ENCODE measurements at places on chromosomes 4 and X.

DNA sequence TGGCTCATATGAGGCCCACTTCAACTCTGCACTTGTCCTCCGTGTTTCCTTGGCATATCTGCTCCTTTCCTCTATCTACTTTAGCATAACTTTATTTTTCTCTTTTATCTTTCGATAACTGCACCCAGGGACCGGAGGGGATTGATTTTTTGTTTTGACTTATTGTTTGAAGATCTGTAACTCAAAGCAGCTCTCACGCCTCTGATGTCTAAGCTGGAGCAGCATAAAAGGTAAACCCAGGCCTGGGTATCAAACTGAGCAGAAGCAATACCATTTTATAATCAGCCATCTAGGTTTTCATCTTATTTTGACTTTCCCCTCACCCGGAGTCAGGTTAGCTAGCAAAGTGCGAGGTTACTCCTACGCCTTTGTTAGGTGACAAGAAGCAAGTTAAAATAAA is 28.4 kb downstream of the LEF1 start:
- DNase-seq = no peak

DNA sequence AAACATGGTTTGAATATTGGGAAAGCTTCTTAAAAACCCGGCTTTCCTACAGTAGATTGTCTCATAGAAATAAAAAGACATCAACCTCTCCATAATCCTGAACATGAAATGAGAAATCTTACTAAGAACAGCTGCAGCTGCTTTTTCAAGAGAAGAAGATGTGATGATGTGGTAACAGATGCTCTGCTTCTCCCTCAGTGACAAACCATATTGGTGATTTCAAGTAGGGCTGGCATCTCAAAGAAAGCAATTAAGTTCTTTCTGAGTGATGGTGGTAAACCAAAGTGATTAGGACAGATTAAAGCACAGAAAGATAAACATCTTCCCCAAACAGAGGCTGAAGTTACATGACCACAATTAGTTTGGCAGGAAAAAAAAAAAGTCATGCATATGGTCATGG is 1477.7 kb downstream of the RAPGEF2 start:
- no peak for DNase-seq

DNA sequence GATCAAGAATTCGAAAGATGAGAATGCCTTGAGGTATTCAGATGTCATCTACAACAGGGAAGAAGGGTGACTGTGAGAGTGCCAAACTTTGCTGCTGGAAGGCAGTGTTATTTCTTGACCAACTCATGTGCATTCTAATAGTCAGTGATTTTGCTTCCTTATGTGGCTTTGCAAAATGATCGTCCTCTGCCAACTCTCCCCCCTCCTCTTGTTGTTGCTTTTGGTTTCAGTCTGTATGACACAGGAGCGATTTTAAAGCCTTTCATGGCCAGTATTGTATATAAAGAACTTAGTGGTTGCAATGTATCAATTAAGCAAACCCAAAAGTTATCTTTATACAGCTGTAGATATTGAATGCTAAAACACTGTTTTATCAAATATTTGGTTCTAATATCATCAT is 379.1 kb downstream of the IL1RAPL1 start:
- no peak for DNase-seq

- no peak for DNase-seq
Observed at GRCh38 chrX:155112171-155112570, 40.9 kb downstream of the BRCC3 start.

GRCh38 chr4:117835566-117835965 is 198.7 kb upstream of the NDST3 start:
- DNase-seq = no peak

- DNase-seq = no peak
Observed at GRCh38 chr4:1488831-1489638, 82.8 kb upstream of the NKX1-1 start.

DNA sequence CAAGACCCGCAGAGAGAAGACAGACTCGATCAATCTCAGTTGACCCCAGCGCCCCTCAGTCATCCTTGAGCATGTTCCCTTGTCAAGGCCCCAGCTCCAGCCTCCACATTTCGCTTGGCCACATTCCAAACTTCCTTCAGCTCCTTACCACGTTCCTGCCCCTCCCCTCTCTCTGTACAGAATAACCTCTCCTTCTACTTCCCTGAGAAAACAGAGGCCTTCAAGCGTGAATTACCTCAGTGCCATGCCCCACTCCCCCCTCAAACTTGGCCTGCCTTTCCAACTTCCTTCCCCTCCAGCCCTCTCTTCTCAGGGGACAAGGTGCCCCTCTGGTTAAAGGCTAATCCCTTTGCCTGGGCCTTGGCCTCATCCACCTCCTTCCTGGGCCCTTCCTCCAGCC is 3.2 kb upstream of the RIPPLY1 start:
- no peak for DNase-seq

- no peak for DNase-seq
Observed at GRCh38 chr4:103375278-103375677, 177.1 kb upstream of the CENPE start.

- DNase-seq = no peak
Observed at GRCh38 chr4:21801661-21802385, 146.7 kb downstream of the KCNIP4 start.

DNA sequence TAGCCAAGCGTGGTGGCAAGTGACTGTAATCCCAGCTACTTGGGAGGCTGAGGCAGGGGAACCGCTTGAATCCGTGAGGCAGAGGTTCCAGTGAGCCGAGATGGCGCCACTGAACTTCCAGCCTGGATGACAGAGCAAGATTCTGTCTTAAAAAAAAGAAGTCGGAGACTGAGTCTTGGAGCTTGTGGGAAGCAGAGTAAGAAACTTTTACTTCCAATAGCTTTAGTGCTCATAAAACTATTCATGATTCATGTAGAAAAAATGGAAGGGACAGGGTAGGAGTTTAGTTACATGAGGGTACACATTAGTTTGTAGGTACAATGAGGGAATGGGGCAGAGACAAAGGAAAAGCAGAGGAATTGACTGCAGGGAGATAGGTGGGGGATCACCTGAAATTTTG is 19.3 kb downstream of the RAP2C start:
- DNase-seq = no peak

DNA sequence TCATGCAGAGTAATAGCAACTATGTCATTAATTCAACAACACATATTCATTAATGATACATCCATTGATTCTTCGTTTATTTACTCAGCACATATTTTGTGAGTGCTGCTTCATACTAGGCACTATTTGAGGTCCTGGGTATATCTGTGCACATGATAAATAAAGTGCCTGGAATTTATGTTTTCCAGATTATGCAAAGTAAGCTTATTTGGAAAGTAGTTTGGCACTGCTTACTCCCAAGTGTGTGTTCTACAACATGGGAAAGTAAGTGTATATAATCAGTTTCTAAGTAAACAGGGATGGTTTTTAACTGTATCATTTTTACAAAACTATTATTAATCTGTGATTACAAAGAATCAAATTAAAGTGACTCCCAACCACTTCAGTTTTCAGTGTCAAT is 16.8 kb upstream of the EPGN start:
- DNase-seq = no peak

GRCh38 chr4:4974727-4975126 is 44.5 kb downstream of the CYTL1 start:
- DNase-seq = no peak

DNA sequence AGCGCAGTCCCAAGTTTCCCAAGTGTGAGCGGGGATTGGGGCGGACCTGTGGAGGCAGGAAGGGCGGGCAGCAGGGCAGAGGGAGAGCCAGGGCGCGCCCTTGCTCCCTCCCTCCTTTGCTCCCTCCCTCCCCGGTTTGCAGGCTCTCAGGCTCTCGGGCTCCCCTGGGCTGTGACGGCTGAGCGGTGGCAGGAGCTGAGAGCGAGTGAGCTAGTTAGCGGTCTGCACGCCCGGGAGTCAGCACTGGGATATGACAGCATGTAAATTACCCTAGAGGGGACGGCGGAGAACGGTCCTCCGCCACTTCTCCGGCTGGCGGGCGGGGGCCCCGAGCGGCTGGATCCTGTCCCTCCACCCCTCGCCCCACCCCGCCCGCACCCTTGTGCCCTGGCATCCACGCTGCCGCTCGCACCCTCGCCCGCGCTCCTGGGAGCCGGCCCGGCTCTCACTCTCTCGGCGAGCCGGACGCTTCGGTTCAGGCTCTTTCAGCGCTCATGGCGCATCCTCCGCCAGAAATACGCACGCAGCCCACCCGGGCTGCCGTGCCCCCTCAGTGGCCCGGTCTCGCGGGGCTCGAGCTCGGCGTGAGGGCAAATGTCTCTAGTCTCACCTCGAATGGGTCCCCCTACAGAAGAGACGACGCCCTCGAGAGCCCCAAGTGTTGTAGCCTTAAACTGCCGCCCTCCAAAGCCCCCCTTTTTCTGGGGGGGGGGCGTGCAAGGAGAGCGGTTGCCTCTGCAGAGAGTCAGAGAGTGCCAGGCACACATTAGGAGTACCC is at the start of gene TSC22D3:
TSS of gene TSC22D3 (minus strand) at position 54 of the 778 bp plus-strand sequence. CDS start 368 bp downstream, outside the sequence.
- peak; percentile 2 for DNase-seq

- no peak for DNase-seq
Observed at GRCh38 chr4:76987685-76988084, 38.1 kb downstream of the SEPTIN11 start.

- DNase-seq = no peak
Observed at GRCh38 chrX:79231662-79232061, 87.2 kb downstream of the GPR174 start.

DNA sequence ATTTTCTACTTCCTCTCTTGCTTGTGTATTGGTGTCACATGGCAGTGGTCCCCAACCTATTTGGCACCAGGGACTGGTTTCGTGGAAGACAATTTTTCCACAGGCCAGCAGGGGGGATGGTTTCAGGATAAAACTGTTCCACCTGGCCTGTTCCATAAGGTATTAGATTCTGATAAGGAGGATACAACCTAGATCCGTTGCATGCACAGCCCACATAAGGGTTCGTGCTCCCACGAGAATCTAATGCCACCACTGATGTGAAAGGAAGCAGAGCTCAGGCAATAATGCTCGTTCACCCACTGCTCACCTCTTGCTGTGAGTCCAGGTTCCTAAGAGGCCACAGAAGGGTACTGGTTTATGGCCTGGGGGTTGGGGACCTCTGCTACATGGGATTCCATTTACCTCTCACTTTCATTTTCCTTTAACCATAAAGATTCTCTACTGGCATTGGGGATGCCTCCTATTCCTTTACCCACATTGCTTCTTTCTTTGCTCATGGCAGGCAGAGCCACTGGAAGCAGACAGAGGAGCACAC is 38.1 kb downstream of the SEC31A start:
- no peak for DNase-seq

- DNase-seq = no peak
Observed at GRCh38 chrX:49237060-49237459, 1.8 kb downstream of the CCDC22 start.

- no peak for DNase-seq
Observed at GRCh38 chrX:53347948-53348347, 66.6 kb upstream of the IQSEC2 start.

DNA sequence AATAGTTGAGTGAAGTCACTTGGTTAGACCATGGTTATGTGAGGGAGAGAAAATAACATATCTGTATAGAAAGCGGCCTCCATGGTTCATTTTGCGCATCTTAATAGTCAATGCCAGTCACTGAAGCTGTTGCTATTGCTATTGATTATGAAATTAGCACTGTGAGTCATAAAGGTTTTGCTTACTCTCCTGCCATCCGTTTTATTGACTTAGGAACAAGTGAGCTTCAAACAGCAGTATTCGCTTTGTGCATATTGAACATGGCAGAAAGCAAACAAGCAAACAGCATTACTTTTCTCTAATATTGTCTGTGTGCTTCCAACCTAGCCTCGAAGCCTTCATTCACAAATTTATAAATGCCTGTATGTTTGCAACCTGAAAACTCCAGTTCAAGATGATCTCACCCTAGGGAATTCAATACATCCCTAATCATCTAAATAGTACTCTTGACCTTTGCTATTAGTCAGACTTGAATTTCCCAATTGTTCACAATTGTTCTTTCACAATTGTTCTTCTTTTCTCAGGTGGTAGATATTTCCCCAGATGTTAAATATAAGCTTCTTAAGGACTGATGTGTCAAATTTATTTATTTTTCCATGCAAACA is 55.9 kb upstream of the GABRA2 start:
- no peak for DNase-seq

DNA sequence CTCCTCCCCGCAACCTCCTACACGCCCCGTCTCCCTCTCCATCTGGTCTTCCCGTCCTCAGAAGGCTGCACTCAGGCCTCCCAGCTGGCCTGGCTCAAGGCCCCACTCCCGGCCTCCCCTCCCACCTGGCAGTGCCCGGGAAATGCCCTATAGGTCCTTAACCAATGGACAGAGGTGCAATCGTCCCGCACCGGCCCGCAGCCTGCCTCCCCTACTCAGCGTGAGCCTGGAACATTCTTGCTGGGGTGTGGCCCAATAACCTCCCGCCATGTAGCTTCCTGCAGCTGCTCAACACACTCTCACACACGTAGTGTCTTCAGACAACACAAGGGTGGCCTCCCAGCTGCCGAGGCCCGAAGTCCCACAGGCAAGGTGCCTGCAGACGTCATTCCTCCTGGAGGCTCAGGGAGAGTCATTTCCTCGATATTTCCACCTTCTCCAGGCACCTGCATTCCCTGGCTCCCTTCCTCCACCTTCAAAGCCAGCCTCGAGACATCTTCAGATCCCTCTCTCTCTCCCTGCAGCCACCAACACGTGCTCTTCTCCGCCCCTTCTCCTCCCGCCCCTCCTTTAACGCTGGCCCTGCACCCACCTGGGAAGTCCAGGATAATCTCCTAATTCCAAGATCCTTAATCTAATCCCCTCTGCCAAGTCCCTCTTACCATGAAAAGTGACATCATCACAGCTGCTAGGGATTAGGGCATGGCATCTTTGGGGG is 56.2 kb downstream of the ADRA2C start:
- DNase-seq = no peak

DNA sequence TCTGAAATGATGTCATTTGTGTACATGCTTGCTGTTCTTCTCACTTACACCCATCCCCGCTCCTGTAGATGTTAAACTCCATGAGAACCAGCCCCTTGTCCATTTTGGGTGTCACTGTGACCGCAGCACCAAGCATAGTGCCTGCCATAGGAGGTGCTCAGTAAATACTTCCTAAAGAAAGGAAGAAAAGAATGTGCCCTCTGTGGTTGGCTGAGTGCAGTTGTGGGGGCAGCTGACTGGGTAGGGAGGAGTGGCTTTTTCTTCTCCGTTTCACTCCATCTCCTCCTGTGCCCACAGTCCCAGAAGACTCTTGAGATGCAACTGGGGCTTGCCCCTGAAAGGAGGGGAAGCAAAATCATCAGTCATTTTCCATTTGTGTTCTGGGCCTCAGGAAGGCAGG is 25.5 kb downstream of the PHEX start:
- DNase-seq = no peak

DNA sequence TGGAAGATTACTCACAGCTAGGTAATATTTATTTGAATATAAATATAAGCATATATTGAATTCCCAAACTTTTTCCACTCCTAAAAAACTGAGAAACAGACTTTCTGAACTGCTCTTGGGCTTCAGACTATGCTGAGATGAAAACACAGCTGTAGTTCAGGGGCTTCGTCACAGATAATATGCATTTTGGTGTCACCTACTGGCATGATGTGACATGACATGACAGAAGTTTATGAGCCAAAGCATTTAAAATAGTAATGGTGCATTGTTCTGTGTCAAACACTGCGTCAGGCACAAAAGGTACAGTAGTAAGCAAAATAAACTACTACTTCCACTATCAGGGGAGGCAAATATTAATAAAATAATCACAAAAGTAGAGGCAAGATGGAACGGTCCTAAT is 171.3 kb downstream of the BTC start:
- no peak for DNase-seq
